ENCODE measurements at places on chromosomes 7 and 10.

GRCh38 chr7:7816084-7816483, 97.7 kb upstream of the RPA3 start:
- peak; percentile 41 for DNase-seq

GRCh38 chr10:43350686-43351085, 20.8 kb upstream of the FXYD4 start:
- DNase-seq = no peak

DNA sequence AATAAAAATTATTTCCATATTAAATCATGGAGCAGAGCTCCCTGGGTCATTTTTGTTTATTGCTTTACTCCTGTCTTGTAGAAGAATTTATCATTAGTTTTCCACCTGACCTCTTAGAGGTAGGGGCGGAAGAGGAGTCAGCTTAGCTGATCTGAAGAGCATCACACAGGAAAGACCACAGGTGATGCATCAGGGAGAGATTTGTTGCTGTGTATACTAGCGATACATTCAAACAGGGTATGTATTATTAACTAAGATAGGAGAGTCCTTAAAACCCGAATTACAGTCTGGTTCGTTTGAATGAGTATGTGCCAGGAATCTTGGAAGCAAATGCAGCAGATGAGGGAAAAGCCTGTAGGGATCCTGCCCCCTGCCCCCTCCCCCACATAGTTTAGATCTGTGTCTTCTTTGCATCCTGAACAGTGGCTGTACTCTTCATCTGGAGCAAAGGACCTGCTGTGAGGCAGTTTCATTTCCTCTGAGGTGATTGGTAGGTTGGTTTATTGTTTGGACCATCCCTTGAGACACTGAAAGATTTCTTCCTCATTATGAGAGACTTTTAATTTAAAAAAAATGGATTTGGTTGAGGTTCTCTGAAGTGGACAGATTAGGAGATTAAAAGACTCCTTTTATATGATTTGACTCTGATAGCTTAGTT, 177.0 kb downstream of the SND1 start:
- no peak for DNase-seq

GRCh38 chr10:66176772-66177171, 749.1 kb upstream of the LRRTM3 start:
- DNase-seq = no peak

- no peak for DNase-seq
Observed at GRCh38 chr7:79787623-79788022, 334.2 kb upstream of the MAGI2 start.

DNA sequence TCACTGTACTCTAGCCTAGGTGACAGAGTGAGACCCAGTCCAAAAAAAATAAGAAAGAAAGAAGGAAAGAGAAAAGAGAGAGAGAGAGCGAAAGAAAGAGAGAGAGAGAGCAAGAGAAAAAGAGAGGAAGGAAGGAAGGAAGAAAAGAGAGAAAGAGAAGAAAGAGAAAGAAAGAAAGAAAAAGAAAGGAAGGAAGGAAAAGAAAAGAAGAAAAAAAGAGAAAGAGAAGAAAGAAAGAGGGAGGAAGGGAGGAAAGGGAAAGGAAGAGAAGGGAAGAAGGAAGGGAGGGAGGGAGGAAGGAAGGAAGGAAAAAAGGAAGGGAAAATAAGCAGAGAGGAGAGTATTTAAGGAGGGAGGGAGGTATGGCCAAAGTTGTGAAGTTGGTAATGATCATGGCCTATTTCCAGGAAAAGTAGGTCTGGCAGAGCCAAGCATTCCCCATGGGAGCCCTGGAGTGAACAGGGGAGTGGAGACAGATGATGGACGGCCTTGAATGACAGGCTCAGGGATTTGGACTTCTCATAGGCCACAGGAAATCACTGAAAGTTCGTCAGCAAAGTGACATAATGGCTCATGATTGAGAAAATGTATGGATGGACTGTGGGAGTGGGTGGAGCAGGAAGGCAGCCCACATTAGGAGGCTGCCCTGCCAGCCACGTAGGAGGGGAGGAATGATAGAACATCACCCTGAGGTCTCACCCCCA, 44.8 kb upstream of the CUX1 start:
- no peak for DNase-seq

DNA sequence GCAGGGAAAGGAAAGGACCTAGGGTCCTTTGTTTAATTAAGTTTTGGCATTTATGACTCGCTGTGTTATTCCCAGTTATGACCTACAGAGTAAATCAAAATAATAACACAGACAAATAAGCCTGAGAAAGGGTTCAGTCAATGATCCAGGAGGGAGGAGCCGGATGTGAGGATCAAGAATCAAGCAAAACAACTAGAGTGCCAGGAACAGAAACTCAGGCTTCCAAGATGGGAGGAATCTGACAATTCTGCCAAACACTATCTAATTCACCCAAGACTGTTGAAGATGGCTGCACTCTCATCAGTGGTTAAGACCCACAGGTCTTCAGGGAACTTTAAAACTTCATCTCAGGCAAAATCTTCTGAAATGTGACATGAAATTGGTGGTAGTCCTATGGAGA, 50.3 kb upstream of the PIP4K2A start:
- no peak for DNase-seq
